ENCODE measurements at places on chromosomes 1 and 21.

DNA sequence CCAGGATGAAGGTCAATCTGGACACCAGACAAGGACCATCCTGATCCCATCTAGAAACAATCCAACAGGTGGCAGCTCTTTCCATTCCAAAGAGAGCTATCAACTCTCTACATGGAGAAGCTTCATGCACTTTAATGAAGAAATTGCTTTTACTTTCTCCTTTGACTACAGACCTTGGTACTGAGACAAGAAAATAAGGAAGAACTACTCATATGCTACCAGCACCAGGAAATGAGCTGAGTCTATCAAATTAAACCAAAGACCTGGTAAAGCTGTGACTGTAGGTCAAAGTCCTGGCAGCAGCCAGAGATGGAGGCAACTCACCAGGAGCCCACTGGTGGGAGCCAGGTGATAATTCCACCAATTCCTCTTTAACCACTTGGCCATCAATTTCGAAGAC is 64.3 kb upstream of the LRRC8B start:
- DNase-seq, result no peak

DNA sequence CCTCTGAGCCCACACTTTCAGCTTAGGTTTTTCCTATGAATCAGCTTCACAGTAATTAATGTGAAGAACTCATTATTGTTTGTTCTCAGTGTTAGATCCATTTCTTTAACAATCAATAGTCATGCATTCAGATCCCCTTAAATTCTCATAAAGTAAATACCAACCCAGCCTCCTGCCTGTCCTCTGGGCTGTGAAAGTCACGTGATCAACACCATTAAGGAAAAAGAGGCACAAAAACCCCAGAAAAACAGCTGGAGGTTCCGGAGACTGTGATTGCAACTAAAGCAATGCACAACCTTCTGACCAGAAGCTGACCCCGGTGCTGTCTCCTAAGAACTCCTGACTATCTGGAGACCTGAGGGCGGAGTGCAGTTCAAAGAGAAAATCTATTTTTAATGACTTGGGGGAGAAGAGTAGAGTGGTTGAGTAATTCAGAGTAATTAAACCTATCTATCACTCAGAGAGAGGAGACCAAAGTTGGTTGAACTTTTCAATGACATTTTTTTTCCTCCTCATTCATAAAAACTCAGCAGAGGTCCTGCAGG is 132.5 kb downstream of the PLXNA2 start:
- DNase-seq, result no peak

GRCh38 chr1:221274373-221274772 is 395.1 kb downstream of the HLX start:
- no peak for DNase-seq

GRCh38 chr21:42386034-42386591 is 9.7 kb downstream of the TMPRSS3 start:
- DNase-seq, result no peak

GRCh38 chr1:61375082-61375880 is 292.9 kb downstream of the NFIA start:
- no peak for DNase-seq

GRCh38 chr1:119136401-119136800 is 4.1 kb downstream of the WARS2 start:
- DNase-seq, result no peak

DNA sequence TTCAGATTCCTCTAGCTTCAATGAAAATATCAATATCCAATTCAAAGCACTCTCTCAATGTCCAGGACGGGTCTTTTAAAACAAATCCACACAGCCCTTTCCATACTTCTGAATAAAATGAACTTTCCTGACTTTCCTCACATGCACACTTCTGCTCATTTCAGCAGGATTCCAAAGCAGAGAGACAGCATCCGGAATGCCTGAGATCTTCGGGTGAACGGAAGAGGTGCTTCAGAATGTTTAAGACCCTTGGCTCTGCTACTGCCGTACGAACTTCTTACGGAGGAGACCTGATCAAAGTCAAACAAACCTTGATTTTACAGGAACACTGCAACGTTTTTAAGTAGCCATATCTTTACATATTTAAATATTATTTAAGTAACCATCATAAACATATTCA is 245.7 kb downstream of the PTBP2 start:
- no peak for DNase-seq

- no peak for DNase-seq
Measured at GRCh38 chr1:70042090-70042731, 163.2 kb downstream of the LRRC40 start.

DNA sequence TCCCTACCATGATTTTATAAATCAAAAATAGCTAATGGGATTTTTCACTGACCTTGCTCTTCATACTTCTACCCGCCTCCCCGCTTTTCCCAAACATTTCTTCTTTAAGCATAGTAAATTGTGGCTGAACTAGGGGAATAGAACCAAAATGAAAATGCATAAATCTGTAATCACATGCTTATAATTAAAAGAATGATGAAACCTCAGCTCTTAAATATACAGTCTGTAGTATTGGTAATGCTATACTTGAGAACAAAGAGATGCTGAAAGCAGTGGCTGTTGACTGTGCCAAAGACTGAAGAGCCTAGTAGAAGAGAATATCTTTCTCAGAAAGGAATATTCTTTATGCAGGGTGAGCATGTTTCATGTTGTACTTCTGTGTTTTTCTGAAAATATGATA is 249.1 kb downstream of the GREM2 start:
- no peak for DNase-seq
